WTC11 (cell line): ENCODE measurements at places on chromosomes 5 and 9.

GRCh38 chr5:171743436-171744076, 42.1 kb upstream of the SMIM23 start:
- no peak for DNase-seq

DNA sequence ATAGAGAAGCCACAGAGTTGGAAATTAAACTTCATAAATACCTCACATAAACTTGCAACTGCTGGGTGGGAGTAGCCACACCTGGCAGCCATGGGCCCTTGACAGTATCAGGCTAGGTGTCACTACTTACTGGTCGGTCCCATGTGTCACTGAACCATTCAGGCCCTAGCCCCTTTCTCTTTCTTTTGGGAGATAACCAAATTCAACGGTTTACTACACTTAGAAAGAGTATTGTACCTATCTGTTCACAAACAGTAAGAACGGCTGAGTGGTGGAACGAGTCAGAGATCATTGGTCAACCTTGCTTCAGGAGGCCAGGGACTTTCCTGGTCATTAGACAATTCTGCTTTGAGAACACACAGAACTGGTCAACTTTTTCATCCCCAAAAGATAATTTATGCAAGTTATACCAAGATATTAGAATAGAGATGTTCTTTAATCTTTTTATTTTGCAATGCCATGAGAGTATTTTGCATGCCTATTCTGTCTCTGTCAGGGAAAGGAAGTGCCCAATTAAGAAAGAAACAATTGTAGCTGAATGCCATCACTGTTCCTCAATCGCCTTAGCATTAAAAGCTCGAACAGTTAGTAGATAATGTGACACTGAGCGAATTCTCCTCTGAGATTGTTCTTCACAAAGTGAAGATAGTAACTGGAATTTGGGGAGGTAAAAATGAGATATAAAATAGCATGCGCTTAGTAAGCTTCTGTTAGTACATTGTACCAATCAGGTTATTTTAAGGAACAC, 50.9 kb downstream of the GOLPH3 start:
- DNase-seq = no peak

- DNase-seq = no peak
These were observed 13.4 kb downstream of the CFAP95 start for GRCh38 chr9:69834056-69834455.

DNA sequence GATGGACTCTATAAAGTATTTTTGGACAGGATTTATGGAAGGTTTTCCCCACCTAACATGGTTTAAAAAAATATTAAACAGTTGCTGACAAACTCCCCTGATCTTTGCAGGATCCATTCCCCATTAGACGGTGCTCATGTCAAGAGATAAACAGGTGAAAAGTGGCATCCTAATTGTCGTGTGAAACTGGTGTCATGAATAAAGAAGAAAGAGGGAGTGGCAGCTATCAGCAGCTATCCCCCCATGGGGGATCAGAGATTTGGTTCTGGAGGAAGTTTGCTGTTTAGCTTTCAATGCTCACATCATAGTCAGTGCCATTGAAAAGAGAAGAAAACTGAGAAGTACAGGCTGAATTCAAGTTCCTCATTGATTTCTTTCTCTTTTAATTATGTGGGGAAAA, 329.3 kb upstream of the BRINP1 start:
- no peak for DNase-seq

DNA sequence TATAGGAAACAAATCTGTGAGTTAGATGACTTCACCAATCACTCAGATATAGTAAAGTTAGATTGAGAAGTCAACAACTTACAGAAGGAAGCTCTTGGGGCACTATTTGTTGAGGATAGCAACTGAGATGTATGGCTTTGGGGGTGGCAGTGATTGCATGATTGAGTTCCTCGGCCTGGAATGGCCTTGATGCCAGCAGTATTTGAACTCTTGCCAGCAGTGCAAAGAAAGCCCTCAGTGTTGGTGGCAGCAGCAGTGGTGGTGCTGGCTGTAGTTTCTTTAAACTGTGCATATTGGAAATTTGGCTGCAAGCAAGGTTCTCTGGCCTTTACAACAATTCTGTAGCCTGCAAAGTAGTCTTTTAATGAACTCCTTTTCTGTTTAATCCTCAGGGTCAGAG, 41.4 kb upstream of the PJA2 start:
- no peak for DNase-seq

- DNase-seq = no peak
These were observed 1380.5 kb upstream of the WWC1 start for GRCh38 chr5:166910995-166911394.

DNA sequence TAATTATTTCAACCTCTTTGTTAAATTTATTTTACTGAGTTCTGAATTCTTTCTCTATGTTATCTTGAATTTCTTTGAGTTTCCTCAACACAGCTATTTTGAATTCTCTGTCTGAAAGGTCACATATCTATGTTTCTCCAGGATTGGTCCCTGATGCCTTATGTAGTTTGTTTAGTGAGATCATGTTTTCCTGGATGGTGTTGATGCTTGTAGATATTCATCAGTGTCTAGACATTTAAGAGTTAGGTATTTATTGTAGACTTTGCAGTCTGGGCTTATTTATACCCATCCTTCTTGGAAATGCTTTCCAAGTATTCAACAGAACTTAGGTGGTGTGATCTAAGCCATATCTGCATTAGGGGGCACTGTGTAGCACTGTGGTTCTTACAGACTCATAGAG, 70.2 kb upstream of the SLC27A6 start:
- DNase-seq = no peak

DNA sequence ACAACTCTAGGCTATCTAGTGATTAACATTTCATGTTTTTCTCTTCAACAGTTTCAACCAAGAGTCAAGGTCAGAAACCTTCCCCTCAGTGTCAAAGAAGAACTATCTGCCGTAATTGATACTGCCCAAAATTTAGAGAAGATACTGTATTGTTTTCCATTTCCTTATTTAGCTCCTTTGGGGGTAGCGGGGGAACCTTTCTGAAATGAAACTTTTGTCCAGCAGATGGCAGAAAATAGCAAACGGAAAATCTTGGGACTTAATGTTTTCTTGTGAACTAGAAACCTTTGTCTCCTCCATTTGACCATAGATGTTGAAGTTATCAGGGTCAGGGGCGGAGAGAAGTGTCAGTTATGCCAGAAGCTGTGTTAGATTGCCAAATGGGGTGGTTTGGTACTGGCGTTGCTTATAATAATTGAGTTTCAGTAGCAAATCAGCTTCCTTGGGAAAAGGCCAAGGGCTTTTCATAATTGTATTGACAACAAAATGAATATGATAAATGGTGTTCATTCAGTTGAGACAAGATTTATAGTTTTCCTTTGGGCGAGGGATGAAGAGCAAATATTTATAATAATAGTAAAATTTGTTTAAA, 101.7 kb upstream of the TLX3 start:
- DNase-seq = no peak

DNA sequence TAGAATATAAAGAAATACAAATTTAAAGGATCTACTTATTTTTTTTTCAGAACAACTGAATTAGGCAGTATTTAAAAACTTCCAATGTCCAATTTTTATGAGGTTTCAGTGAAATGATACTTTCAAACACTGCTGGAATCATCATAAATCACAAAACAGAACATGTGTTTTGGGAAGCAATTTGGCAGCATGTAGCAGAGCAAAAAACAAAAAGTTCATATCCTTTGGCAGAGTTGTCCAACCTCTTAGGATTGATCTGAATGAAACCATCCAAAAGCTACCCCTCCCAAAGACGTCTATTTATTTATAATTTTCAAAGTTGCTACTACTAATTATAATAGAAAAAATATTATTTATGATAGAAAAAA, 192.4 kb upstream of the PUM3 start:
- DNase-seq = no peak

DNA sequence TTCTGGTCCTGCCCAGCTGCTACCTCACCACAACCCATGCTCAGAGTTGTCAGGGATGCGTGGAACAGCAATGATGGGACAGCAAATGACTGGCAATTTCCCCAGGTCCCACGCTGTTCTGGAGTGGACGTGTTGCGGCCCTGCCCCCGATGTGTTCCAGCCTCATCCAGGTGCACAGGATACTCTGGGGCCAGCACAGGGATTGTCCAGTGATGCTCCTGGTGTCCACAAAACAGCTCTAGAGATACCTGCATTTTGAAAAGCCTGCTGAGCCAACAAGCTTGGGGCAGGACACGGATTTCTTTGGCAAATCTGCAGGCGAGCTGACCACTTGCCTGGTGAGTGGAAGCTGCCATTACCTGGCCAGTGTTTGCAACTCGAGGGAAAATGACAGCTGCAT, 88.7 kb downstream of the ANKRD33B start:
- DNase-seq = no peak

DNA sequence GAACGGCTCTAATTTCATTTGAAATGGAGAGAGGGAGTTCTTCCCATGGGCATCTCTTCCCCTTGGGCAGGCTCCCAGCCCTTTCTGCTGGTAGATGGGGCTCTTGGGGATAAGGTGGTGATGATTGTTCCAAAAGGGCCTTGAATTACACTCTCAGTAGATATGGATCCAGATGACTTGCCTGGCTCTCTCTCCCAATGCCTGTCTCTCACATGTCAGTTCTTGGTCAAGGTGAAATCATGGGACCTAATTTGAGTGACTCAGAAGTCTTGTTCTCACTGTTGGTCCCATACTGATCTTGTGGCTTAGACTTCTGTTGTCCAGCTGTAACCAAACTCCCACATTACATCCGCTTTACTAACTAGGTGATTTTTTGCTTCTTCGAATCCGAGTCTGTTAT, 317.0 kb upstream of the RFX3 start:
- DNase-seq = no peak

- DNase-seq = no peak
These were observed 243.8 kb upstream of the IRX1 start for GRCh38 chr5:3351581-3352442.

- peak; percentile 49 for DNase-seq
These were observed 473.5 kb downstream of the MAT2B start for GRCh38 chr5:163978897-163979296.

GRCh38 chr9:135087489-135087792, at the start of gene OLFM1:
OLFM1 (plus strand) TSS chr9:135087668; CDS start chr9:135087990, 322 bp downstream.
- DNase-seq = peak; percentile 86

DNA sequence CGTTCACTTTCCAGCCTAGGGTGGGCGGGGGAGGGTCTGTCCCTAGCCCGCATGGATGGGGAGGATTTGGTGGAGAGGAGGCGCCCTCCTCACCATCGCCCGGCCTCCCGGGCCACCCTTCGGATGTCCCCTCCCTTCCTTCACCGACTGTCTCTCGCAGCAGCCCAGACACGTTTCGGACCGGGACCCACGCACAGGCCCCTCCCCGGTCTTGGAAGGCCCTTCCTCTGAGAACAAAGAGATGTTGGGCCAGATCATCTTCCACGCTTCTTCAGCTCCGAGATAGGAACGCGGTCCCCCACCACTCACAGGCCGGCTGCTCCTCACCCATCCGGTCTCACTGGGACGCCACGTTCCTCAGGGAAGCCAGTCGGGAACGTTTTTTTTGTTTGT, 640 bp upstream of the DPM2 start:
- DNase-seq = no peak

DNA sequence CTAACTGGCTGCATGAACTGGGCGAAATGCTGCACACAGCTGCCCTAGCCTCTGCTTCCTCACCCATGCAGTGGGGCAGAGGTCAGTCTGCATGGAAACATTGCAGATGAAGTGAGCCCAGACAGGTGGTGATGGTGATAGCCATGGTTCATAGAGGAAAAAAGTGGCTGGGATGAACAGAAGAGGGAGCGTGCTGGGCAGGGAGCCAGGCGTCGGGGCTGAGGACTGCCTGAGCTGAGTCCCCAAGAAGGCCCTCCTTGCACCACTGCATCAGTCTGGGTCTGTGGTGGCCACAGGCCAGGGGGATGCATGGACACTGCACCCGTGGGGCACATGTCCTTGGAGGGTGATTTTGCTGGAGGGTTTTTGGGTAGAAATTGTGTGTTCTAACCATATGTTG, 80.5 kb downstream of the AMBP start:
- no peak for DNase-seq

- DNase-seq = no peak
These were observed 63.1 kb upstream of the DEPDC1B start for GRCh38 chr5:60763061-60763460.

- DNase-seq = no peak
These were observed 450.9 kb upstream of the ZNF608 start for GRCh38 chr5:125197321-125197720.

DNA sequence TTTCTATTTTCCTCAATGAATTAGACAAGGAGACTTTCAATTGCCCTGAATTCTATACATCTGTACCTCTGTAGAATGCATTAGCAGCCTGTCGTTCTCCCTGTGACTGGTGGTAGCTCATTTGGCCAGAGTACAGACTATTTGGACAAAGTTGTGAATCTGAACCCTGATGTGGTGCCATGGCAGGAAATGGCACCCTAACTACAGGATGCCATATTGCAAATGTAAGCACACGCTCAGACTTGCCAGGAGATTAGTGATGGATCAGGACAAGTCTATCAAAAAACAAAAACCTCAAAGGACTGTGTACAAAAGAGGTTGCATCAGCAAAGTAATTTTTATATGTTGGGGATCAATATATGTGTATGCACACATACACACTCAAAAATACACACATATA, 58.3 kb downstream of the SVEP1 start:
- no peak for DNase-seq

DNA sequence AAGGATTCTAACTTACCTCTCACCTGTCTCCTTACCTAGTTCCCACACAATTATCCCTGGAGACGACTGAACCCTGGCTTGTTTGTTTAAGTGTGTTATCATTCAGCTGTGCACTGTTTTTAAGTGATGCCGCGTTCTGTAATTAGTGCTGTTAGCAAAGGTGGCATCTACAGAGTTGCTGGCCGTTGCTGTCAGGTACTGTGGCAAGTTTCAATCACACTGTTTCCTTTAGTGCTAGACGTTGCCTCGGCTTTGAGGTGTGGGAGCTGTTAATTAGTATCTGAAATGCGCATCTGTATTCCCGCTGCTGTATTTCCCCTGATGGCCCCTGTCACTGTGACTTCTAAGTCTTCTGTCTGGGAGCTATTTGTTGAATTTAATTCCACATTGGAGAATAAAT, 193.8 kb upstream of the GAS1 start:
- DNase-seq = no peak

- DNase-seq = no peak
These were observed 18.1 kb upstream of the RPL26L1 start for GRCh38 chr5:172941067-172941516.

GRCh38 chr9:93905473-93906133, 49.6 kb downstream of the BARX1 start:
- DNase-seq = peak; percentile 6

- no peak for DNase-seq
These were observed 20.8 kb downstream of the CPLX2 start for GRCh38 chr5:175892015-175892800.

DNA sequence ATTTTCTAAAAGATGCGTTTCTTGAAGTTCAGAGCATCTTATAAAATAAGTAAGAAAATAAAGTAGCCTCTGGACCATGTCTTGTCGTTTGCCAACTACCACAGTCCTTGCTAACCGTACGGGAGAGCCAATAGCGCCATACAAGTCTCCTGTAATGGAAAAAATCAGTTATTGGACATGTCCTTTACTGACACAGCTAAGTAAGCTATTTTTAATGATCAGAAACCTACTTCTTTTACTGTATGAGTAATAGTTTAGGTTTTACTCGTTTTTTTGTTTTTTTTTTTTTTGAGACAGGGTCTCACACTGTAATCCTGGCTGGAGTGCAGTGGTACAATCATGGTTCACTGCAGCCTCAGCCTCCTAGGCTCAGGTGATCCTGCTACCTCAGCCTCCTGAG, 37.7 kb upstream of the RAPGEF6 start:
- no peak for DNase-seq

GRCh38 chr5:130061746-130062145, 157.5 kb downstream of the CHSY3 start:
- DNase-seq = no peak

- DNase-seq = no peak
These were observed 265.5 kb downstream of the GRIA1 start for GRCh38 chr5:153755913-153756500.

- DNase-seq = no peak
These were observed 567.9 kb downstream of the TAF11L14 start for GRCh38 chr5:18202164-18202563.
